D341Med (cell line): ENCODE measurements at places on chromosomes 3 and 15.

GRCh38 chr3:9769426-9770275 lies at the start of gene CAMK1:
Gene CAMK1 (minus strand): TSS chr3:9769947. CDS start chr3:9767749, 2,198 bp downstream.
- peak; percentile 89 for DNase-seq

- DNase-seq, result no peak
Observed at GRCh38 chr3:10725067-10725466, 91.0 kb upstream of the SLC6A11 start.

DNA sequence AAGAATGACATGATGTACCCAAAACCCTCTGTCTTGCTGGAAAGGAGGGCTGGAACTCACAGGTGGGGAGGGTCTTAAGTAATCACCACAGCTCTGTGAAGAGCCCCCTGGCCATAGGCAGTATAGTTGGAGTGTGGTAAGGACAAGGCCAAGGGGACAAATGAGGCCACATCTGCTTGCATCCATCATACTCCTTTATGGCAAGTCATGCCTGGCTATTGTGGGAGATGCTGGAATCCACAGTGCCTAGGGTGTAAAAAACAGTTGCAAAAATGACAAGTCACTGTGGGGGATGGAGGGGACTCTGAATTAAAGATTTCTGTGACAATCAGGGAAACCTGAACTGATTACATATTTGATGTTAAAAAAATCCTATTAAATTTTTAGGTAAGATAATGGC lies 258.5 kb downstream of the KCNMB2 start:
- no peak for DNase-seq

DNA sequence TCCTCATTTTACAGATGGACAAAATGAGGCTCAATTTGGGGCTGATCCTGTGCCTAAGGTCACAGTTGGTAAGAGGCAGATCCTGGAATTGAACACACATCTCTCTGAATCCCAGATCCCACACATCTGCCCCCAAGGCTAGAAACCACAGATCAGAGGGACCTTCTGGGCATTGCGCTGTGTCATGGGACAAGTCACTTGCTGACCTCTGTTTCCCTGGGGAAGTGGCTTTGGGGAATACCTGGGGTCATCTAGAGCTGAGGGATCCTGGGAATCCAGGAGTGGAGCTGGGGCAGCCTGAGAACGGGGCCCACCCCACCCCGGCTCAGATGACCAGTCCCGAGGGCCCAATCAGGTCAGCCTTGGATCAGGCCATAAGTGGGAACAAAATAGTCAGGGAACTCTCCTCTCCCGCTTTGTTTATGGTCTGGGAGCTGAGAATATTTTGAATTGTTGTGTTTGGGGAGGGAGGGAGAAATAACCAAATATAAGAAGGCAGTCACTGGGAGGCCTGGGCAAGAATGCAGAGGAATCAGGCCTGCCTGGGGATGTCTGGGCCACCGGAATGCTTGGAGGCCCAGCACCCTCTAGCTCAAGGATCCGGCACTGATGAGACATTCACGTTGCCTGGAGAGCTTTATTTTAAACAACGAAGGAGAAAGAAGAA lies 8.8 kb upstream of the SLC6A6 start:
- no peak for DNase-seq

DNA sequence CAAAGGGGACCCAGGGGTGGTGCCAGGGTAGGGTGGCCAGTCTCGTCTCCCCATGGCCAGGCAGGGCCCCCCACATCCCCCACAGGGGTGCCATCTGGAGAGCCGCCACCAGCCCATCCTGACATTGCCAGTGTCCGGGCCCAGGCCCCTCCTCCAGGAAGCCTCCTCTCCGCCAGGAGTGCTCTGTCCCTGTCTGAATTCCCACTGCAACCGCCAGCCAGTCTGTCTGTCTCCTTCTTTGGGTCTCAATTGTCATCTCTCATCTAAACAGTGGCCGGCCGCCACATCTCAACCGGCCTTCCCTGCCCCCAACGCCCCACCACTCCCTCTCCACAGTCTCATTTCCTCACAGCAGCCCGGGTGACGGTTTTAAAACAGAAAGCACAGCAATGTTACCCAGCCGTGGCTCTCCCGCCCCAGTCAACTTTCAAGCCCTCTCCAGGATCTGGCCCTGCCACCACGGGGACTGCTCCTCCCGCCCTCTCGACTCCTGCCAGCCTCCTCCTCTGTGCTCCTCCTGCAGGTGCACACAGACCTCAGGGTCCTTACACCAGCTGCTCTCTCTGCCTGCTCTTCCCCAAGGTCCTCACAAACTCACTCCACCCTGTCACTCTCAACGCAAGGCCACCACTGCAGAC lies 57.0 kb downstream of the IQSEC1 start:
- no peak for DNase-seq

DNA sequence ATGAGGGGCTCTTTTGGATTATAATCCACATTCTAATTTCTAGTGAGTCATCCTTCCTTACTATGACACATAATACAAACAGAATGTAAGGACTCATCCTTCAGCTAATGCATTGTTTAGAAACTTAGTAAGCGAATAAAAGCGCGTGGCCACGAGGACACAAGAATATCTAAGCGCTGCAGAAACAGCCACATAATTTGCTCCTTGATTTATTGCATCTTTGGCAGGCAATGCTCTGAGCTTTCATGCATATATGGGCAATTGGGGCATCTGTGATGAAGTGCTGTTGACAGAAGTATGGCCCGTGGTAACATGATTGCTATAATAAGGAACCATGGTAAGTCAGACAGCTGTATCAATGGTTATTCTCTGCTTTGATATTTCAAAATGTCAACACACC lies 191.3 kb upstream of the ZNF385D start:
- no peak for DNase-seq

- no peak for DNase-seq
Observed at GRCh38 chr3:72722930-72723726, 125.1 kb downstream of the SHQ1 start.

- peak; percentile 63 for DNase-seq
Observed at GRCh38 chr3:53795789-53796560, 50.2 kb downstream of the CHDH start.

GRCh38 chr3:30539206-30539605 lies 67.2 kb upstream of the TGFBR2 start:
- DNase-seq, result no peak

DNA sequence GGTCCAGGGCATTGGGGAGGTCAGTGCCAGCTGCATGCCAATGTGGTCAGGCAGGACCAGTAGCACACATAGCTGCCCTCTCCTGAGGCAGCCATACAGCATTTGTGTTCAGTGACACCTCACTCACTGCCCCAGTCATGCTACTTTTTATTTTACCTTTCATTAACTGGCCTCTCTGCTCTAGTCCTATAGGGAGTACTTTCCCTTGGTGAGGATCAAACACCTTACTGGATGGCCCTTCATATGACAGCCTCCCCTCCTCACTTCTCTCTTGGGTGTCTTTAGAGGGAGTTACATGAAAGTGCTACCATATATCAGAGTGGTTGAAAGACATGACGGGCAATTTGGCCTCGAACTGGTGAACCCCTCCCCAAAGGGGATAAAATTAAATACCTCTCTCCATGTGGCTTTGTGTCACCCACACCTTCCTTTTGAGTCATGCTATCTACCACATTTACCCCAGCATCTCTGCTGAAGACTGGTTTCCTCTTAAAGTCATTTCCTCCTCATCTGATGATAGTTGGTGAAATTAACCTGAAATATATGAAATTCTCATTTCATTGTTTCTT lies 17.6 kb downstream of the RLBP1 start:
- no peak for DNase-seq

GRCh38 chr15:52794665-52795463 lies 4.7 kb upstream of the ONECUT1 start:
- no peak for DNase-seq

DNA sequence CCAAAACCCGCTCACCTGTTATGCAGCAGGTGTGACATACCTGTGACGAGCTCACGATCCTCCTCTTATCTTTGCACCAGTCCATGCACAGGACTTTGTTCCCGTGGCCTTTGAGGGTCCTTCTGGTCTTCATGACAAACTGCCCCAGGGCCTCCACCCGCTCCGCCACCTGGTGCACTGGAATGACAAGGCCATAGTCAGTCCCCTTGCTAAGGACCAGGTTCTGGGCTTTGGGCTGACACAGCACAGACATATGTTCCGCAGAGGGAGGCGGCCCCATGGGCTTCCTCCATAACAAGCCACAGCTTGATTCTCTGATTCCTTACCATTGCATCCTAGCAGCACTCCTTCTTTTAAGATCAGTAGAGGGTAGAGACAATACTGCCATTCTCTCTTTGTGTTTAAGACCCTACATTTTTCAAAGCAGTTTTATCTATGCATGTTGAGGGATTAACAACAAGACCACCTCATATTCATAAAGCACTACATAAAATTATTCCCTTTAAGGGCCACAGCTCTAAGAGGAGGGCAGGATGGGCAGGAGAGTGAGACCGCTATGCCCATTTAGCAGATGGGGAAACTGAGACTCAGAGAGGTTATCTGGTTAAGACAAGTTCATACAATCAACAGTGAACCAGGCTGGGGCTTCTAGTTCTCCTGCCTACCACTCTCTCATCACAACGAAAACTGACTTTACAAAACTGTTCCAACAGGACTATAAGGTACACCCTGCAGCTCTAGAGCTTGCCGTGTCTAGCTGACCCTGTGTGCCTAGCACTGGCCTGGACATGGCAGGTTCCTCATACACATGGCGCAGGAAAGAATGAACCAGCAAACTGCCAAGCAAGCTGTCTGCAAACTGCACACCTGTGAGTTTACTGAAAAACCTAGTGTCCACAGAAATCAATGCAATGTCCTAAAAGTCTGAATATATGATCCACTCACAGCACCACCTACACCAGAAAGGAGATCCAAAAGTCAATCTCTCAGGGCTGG lies 37.0 kb downstream of the GNB5 start:
- DNase-seq, result no peak

DNA sequence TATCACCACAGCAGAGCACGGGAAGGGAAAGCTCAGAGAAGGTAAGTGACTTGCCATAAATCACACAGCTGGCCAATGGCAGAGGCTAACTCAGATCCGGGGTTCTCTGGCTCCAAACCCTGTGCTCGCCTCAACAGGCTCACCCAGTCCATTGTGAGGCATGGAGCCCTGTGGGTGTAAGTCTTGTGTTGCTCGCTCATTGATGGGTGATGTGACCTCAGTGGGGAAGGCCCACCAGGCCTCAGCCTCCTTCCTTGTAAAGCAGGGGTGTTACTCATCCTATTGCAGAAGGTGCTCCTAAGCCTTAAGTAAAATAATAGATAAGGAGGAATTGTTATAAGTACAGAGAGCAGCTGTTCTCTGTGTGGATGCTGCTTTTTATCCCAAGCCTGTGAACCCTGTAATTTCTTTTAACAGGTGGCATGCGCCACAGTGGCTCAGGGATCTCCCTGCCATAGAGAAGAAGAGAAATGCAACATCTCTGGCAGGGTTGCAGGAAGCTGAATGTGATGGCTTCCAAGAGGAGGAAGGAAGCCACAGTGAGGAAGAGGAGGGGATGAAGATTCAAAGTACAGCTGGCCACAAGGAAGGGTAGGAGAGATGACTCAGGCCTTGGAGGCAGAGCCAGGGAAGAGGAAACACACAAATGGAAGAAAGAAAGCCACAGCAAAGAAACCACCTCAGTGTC lies 30.9 kb upstream of the SPSB4 start:
- no peak for DNase-seq

DNA sequence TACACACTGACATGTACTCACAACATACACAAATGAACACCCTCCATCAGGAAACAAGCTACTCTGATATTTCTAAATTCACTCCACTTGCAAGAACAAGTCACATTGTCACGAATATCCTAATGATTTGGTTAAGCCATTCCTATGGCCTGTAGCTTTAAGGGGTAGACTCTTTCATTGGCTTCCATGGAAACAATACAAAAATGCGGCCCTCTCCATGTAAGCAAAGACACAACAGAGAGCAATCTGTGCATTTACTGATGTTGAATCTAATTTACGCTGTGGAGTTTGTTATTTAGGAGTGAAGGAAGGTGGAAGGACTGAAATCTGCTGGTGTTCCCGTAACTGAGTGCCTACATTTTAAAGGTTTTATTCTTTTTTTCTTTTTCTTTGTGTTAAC lies 114.5 kb downstream of the FMN1 start:
- no peak for DNase-seq

GRCh38 chr3:127408684-127409420 lies 121.0 kb upstream of the PRR20G start:
- peak; percentile 14 for DNase-seq

- DNase-seq, result peak; percentile 52
Observed at GRCh38 chr3:125150525-125151441, 61.8 kb downstream of the SLC12A8 start.
